ENCODE measurements at places on chromosomes 2 and 18. TPM values are rescaled to one million over a fixed set of nuclear protein-coding genes. Genes with fewer than 3 reads are reported as not detected.

DNA sequence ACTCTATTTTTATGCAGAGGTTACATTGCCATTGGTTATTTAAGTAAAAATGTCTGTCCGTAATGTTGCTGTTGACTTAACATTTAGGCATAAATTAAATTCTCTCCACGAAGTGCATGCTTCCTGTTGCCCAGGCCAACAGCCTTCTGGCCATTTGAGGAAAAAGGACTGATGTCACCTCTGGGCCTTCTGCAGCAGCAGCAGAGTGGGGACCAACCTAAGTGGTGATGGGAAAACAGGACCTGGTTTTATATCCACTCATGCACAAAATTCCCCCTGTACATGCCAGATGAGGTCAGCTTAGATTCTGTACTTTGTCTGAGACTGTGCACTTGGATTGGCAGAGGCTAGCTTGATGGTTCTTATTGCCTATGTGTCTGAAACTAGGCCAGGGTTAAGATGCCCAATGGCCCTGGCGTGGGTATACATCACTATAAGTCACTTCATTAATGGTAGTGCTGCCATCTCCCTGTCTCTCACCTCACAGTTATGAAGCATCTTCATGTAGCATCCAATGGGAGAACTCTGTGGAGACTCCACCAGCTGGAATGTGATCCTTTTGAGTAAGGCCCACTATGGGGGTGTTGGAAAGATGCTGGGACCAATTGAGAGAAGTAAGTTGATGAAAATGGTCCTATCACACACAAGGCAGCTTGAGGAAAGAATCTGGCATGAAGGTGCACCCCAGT, 4.4 kb downstream of the ARHGAP25 start:
- peaks cover 11% of the 10 kb centered on the region for H3K4me1 ChIP-seq
- peak overlapping the region; percentile 83 for H3K27ac ChIP-seq
- no peaks in the 10 kb centered on the region for H3K36me3 ChIP-seq
- H3K4me3 ChIP-seq, result no peak overlapping the region
- DNase-seq, result no peak

- H3K27me3 ChIP-seq, result no peaks in the 10 kb centered on the region
- no peaks in the 10 kb centered on the region for H3K36me3 ChIP-seq
- no peak overlapping the region for H3K4me3 ChIP-seq
- no peak for DNase-seq
- H3K4me1 ChIP-seq, result peaks cover 76% of the 10 kb centered on the region
- peak overlapping the region; percentile 54 for H3K27ac ChIP-seq
Observed at GRCh38 chr2:239295377-239296019, 105.3 kb downstream of the HDAC4 start.

GRCh38 chr2:115649731-115650130, 1207.3 kb downstream of the DPP10 start:
- H3K27ac ChIP-seq, result no peak overlapping the region
- no peaks in the 10 kb centered on the region for H3K36me3 ChIP-seq
- no peaks in the 10 kb centered on the region for H3K4me1 ChIP-seq
- no peak overlapping the region for H3K4me3 ChIP-seq

DNA sequence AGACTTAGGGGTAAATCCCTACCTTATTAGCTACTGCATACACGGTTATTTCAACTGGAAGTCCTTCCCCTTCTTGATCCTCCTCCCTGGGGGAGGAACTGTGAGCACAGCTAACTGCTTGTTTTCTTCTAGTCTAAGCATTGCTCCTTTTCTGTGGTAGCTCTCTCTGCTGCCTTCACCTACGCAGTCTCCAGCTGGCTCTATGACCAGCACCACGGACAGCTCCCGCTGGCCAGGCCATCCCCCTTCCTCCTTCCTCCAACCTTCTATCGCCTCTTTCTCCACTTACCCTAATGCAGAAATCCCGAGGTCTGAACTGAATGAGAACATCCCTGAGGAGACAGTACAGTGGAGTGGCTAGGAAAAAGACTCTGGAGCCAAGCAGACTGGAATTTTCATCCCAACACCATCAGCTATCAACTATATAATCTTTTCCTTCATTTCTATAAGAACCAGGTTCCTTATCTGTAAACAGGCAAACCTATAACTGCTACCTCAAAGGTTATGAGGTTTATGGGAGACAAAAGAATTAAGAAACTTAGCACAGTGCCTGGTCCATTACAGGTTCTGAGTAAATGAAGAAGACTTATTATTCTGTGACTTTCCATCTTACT, 4.7 kb upstream of the CFAP65 start:
- H3K4me1 ChIP-seq, result no peaks in the 10 kb centered on the region
- no peak overlapping the region for H3K4me3 ChIP-seq
- DNase-seq, result no peak
- no peaks in the 10 kb centered on the region for H3K36me3 ChIP-seq

GRCh38 chr2:11073251-11073650, 82.0 kb upstream of the SLC66A3 start:
- no peak overlapping the region for H3K4me3 ChIP-seq
- no peak overlapping the region for H3K27ac ChIP-seq
- no peaks in the 10 kb centered on the region for H3K4me1 ChIP-seq
- peaks cover 6% of the 10 kb centered on the region for H3K27me3 ChIP-seq

The MYL1 gene
- 3.4 TPM for total RNA-seq

The ZNF396 gene
- total RNA-seq, result 3.3 TPM

The CASP10 gene
- 39.3 TPM for total RNA-seq

The POU3F3 gene
- not detected for total RNA-seq

The UGT1A4 gene
- 4.9 TPM for total RNA-seq

The SKOR2 gene
- not detected for total RNA-seq

Measured in transverse colon (tissue), 4 donors.